GM20000 (cell line): ENCODE measurements at places on chromosomes 5 and 9.

DNA sequence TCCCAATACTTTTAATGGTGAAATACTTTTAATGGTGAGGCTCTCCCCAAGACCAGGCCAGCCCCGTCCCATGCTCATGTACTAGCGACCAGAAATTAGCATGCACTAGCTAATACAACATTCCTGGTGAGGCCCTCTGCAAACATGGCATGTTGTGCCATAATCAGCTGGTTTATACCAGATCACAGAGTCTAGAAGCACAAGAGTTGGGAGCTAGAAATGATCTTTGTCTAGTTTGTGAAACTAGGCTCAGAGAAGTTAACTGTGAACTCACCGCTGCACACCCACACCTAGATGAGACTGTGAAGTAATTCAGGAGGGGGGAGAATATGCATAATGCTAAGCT is 37.4 kb downstream of the MTMR12 start:
- DNase-seq, result peak; percentile 18

- no peak for DNase-seq
These were observed 48.0 kb downstream of the LMX1B start for GRCh38 chr9:126661521-126662251.

- no peak for DNase-seq
These were observed 24.2 kb upstream of the ZNF618 start for GRCh38 chr9:113851873-113852272.

- DNase-seq, result no peak
These were observed 243.3 kb downstream of the ACTL7B start for GRCh38 chr9:108612513-108612912.

DNA sequence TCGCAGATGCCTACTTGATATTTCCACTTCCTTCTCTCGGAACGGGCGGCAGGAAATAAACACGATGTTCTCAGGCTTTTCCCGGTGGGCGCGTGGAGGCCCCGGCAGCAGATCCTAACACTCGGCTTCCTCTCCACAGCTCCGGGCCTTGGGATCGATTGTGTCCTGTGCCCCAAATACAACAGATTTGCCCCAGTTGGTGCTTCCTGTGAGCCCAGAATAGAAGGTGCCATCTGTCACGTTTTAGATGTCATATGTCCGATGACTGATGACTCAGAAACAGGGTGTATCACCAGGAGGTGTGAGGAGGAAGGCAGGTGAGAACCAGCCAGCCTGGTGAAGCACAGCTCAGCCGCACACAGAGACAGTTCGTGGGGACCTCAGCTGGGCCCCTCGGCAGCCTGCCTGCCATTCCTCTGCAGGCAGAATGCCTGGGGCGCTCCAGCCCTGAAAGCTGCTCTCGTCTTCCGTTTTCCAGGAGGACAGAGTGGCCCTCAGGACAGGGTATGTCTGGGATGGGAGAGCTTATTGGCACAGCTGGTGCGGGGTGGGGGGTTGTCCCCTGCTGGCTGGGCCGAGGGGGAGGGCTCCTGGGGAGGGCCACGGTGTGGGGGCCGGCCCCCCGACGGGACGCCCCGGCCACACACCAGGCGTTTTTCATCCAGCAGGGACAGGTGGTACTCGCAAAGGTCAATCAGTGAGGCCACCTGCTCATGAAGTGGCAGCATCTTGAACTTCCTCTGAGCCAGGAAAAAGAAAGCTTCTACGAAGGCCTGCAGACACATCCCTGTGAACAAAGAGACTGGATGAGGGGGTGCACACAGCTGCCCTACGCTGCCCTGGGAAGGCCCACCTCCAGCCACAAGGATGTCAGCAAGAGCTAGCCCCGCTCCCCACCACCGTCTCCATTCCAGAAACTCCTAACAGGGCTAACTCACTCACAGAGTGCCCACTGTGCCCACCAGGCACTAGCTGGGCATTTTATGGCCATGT is 171.0 kb downstream of the DAB2IP start:
- DNase-seq, result no peak

GRCh38 chr9:72384710-72385485 is 19.9 kb upstream of the ZFAND5 start:
- no peak for DNase-seq

- DNase-seq, result peak; percentile 25
These were observed 33.6 kb upstream of the NFIB start for GRCh38 chr9:14347406-14348122.
